ENCODE measurements at places on chromosomes 3 and 15.

- DNase-seq, result no peak
Measured at GRCh38 chr3:171781711-171782127, 28.6 kb downstream of the PLD1 start.

DNA sequence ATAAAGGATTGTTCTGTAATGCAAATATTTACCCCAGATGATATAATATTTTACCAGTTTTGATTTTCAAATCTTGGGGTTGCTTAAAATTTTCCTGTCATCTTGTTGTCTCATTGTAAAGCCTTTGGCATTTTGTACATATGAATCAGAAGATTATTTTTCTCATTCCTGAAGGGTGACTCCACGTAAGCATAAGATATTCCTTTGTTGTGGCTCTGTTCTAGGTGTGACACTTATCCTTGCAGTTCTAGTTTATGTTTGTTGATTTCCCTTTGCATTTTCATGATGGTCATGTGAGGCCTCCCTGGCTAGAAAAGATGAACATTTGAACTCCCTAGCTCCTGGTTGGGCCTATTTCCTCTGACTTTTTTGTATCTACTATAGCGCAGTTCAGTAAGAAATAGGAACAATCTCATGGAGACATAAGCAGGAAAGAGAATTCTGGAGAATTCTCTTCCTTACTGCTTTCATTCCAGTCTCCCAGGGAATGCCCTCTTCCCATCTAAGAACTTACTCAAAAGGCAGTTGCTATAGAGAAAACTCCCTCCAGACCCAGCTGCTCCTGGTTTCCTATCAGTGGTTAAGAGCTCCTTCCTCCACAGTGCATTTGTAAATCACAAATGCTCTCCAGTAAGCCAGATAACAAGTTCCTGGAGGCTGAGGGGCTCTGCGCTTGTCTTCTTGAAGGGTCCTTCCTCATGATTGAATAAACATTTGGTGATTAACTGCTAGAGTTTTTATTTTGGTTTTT is 124.7 kb downstream of the WNT5A start:
- no peak for DNase-seq

DNA sequence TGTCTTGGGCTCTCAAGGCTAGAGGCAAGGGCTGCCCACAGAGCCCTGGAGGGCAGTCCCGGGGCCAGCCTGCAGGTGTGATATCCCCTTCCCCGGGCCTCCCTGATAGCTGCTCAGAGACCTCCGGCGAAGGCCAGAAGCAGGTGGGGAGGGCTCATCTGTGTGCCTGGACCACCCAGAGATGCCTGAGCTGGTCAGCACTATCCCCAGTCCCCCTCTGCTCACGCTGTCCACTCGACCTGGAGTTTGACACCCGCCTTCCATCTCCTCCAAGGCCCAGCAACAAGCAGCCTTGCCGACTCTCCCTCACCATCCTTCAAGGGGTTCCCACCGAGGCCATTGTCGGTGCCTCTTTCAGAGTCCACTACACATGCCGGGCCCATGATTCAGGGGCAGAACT is 39.4 kb downstream of the DNAH1 start:
- no peak for DNase-seq

- DNase-seq, result no peak
Measured at GRCh38 chr15:39433376-39433775, 147.5 kb upstream of the THBS1 start.

DNA sequence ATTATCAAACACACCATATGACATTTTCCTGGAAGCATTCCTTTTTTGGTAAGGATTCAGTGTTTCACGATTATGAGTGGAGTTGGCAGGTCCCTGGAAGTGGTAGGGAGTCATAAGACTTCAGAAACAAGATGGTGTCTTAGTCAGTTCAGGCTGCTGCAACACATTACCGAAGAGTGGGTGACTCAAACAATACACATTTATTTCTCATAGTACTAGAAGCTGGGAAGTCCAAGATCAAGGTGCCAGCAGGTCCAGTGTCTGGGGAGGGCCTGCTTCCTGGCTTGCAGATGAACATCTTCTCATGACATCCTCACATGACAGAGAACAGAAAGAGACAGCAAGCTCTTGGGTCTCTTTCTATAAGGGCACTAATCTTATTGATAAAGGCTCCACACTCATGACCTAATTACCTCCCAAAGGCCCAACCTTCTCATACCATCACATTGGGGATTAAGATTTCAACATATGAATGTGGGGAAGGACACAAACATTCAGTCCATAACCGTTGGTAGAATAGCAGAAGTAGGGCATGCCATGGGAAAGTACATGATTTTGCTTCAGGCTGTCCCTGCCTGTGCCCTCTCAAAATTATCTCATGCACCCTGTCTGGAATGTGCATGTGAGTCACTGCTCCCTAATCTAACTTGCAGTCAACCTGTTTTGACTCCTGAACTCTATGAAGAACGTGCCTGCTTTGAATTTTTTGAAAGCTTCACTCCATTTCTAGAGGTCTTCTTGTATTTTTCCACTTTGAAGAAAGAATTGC is 72.5 kb downstream of the GTPBP8 start:
- no peak for DNase-seq

DNA sequence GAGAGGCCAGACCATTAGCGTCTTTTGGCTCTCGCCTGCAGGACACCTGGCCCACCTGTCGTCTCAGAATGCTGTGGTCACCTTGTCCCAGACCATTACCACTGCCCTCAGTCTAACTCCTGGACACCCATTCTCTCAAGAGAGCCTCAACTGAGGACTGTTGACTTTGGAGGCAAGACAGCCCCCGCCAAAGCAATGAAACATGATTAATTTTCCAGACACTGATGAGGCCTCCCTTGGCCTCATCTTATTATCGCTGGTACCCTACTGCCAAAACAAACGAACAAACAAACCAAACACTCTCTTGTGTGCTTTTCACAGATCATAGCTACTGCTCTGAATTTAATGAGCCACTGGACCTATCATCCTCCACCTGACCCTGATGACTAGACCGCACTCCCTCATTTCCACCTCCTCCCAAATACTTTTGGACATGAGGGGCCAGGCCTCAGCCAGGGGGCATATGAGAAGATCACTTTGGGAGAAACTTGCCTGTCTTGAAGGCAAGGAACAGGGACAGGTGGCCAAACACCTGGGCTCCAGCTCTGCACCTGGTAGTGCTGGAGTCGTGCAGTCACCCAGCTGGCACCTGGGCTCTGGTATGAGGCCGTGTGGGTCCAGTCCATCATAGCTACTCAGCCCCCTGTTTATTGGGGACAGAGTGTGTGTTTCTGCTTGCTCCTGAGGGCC is 27.6 kb downstream of the ALS2CL start:
- no peak for DNase-seq

DNA sequence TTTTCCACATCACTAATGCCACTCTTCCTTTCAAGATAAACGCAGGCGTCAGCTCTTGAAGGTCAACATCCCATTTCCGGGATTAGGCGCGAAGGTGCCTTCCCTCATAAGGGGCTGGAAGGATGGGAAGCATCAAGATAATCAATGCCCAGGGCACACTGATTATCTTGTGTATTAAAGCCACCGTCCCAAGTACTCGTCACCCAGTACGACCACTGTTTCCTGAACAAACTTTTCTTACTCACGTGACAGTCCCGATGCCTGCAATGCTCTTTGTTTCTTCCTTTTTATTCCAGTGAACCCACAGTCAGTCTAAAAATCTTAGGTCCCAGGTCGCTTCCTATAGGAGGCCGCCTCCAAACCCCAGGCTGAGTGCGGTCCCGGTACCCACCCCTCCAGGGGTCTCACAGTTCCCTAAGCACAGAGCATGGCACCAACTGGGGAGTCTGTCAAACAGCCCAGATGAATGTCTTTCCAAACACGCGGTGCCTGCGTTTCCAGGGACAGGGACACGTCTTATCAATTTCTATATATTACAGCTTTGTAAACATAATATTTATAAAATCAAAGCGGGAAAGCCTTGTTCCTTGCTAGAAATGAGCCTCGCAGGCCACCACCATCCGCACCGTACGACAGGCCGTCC is 589 bp downstream of the ANAPC13 start:
- DNase-seq, result no peak

- DNase-seq, result no peak
Measured at GRCh38 chr3:181330821-181331563, 341.5 kb upstream of the DNAJC19 start.

DNA sequence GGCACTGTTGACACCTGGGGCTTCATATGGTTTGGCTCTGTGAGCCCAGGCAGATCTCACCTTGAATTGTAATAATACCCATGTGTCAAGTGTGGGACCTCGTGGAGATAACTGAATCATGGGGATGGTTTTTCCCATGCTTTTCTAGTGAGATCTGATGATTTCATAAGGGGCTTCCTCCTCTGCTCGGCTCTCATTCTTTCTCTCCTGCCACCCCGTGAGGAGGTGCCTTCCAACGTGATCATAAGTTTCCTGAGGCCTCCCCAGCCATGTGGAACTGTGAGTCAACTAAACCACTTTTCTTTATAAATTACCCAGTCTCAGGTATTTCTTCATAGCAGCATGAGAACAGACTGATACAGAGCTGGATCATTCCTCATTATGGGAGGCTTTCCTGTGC is 655.9 kb upstream of the ADAMTS9 start:
- DNase-seq, result no peak

DNA sequence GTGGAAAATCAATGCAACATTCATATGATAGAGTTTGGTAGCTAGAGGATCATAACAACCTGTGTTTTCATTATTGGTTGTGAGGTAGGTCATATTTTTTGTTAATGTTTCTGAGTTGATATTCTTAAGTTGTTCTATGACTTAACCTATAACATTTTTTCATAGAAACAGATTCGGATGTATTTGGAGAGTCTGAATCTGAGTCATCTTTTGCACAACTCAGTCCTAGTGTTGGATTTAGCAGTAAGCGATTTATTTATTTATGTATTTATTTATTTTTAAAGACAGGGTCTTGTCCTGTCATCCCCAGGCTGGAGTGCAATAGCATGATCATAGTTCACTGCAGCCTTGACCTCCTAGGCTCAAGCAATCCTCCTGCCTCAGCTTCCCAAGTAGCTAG is 292.8 kb upstream of the ZNF717 start:
- DNase-seq, result no peak

DNA sequence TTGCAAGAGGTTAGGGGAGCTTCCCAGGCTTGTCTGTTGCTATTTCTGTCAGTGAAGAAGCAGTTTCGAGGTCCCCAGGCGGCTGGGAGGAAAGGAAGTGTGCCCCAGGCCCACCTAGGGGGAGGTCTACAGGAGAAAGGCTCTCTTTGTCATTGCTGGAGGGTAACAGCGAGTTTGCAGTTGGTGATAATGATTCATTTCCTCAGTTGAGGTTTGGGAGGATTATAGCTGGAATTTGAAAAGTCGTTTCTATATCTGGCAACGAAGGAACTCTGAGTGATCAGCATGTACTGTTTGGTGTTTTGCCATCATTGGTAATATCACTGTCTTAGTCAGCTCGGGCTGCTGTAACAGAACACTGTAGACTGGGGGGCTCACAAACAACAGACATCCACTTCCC is 65.5 kb upstream of the UBE3A start:
- no peak for DNase-seq

DNA sequence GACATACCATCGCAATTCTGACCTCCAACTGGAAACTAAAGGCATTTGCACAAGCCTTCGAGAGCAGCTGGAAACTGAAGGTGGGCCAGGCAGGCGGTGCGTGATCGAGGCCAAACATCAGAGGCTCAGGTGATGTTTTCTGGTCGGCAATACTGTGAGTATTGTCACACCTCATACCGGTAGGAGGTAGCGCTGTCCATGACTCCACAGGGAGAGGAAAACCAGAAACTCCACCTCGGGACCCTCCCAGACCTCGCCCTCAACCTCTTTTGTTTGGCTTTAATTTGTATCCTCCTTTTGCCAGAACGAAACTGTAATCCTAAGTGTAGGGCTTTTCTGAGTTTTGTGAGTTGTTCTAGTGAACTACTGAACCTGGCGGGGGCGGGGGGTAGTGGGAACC is 43.6 kb downstream of the LDHAL6B start:
- DNase-seq, result no peak

GRCh38 chr3:81217101-81217500 is 544.3 kb downstream of the GBE1 start:
- no peak for DNase-seq

GRCh38 chr15:42939841-42940240 is 19.3 kb upstream of the TTBK2 start:
- DNase-seq, result no peak

DNA sequence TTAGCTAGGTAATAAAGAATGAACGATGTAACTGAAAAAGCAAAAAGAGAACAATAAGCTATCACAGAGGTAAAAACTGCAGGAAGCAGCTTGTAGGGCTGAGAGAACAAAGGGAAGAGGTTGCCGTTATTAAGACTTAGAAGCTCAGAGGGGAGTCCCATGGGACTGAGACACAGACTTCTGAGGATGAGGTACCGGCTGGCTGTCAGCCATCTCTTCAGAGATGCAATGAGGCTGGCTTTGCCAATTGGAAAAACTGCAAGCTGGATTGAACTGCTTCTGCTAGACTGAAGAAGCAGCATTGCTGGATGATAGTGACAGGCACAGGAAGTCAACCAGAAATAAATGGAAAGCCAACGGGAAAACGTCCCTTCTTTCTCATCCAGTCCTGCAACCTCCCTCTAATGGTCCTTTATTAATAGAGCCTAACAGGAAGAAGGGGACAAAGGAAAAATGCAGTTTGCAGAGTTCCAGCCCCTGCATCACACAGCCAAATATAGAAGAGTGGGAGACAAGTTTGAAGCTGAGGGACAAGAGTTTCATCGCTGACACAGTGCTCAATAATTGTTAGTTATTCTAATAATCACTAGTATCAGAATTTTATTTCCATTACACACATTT is 21.1 kb upstream of the KLHL6 start:
- DNase-seq, result no peak

- DNase-seq, result no peak
Measured at GRCh38 chr3:177283983-177284382, 86.7 kb upstream of the TBL1XR1 start.

DNA sequence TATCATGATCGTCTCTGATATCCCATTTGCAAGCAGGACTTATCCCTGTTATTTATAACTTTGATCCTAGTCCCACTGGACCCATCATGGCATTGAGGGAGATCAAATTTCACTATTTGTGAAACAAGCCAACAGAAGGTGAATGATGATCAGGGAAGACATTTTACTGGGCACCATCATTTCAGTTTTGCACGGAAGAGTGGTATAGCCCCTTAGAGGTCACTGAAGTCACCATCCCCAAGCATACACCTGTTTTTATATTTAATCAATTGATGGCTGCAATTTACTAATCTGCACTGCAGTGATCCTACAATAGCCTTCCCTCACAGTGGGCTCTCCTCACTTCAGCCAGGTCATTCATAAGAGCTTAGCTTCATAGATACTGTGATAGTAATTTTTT is 132.4 kb downstream of the FHIT start:
- DNase-seq, result no peak

DNA sequence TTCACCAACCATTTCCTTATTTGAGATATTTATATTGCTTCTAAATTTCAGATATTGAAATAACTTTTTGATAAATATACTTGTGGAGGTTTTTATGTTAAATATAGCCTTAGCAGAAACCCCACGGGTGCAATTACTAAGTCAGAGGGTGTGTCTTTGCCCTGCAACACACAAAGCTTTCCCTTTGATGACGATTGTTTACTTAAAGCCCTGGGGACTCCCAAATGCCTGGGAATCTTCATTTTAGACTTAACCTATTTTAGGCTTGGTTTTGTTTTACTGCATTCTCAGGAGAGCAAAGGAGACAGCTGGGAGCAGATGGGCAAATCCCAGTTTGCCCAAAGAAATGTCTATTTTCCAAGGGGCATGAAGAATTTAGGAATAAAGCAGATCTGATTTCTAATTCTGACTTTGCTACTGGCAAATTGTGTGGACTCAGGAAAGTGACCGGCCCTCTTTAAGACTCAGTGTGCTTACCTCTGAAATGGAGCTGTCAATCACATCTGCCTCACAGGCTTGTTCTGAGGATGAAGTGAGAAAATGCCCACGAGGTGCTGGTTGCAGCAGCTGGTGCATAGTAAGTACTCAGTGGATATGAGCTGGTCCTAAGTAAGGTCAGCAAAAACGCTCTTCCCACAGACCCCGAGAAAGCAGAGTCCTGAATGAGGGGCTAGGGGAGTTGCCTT is 49.3 kb upstream of the CA12 start:
- DNase-seq, result no peak
